Activated T-cell treated with anti-CD3 and anti-CD28 coated beads, Interleukin-2, amount 50 U/mL, for 1 hour (primary cell): ENCODE measurements at places on chromosomes 3 and 15.

DNA sequence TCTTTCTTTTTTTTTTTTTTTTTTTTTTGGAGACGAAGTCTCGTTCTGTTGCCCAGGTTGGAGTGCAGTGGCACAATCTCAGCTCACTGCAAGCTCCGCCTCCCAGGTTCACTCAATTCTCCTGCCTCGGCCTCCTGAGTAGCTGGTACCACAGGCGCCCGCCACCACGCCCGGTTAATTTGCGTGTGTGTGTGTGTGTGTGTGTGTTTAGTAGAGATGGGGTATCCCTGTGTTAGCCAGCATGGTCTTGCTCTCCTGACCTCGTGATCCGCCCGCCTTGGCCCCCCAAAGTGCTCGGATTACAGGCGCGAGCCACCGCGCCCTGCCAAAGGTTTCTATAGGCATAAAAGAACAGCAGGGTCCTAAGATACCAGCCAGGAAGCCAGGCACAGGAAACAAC, 261.0 kb upstream of the CCDC54 start:
- DNase-seq, result no peak

GRCh38 chr3:49883998-49884397, 14.3 kb upstream of the CAMKV start:
- DNase-seq, result no peak

GRCh38 chr3:32121137-32121536, 14.7 kb downstream of the GPD1L start:
- no peak for DNase-seq

DNA sequence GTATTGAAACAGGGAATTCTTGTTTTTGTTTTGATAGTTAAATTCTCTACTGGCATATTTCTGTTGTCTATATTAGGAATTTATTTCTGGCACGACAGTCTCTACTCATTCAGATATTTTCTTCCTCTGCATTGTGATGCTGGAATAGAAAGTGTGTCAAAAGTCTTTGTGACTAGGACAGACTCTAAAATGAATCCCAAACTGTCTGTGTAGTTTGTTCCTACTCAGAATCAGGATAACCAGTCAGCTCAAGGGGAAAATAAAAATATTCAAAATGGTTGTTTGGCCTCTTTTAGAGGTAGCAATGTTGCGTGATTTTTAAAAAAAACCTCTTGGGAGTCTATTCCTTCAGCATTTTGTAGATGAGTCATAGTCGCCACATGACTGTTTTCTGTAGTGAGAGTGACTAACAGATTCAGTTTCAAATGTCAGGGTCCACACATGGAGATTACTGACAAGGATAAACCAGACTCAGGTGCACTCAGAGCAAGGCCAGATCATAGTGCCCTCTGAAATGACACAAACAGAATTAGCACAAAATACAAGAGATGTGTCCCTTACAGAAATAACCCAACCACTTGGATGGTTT, 13.1 kb downstream of the SLC7A14 start:
- no peak for DNase-seq

GRCh38 chr15:40060236-40060961, 21.4 kb upstream of the SRP14 start:
- DNase-seq, result no peak

DNA sequence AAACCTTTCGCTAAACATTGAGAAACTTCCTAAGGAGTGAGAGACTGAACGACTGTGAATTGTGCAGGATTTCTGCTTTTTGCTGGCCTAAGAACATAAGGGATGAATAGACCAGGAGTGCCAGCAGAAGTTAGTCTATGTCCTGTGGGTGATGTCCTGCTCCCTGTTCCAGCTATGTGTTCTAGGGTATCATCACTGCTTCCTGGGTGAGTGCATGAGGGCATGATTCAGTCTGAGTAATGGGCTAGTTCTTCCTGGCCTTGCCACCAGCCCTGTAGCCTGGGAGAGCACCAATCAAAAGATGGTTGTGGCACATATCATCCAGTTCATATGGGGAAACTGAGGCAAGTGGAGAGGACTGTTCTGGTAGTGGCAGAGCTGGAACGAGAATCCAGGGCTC, 153.9 kb upstream of the TPM1 start:
- no peak for DNase-seq

DNA sequence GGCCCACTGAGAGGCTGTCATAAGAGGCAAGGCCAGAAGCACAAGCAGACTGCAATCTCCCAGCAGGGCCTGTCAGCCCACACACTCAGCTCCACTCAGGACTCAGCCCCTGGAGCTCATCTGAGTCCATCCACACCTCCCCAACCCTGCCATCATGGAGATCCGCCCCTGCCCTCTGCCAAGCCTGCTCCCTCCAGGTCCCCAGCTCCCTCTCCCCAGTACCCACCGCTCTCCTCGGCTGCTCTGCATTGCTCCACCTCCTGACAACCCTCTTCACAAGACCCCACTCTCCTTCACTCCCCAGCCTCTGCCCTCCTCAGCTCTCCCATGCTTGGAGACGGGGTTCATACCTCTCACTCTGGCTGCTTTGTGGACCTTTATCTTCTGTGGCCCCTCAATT, 11.1 kb downstream of the POC1A start:
- DNase-seq, result no peak

DNA sequence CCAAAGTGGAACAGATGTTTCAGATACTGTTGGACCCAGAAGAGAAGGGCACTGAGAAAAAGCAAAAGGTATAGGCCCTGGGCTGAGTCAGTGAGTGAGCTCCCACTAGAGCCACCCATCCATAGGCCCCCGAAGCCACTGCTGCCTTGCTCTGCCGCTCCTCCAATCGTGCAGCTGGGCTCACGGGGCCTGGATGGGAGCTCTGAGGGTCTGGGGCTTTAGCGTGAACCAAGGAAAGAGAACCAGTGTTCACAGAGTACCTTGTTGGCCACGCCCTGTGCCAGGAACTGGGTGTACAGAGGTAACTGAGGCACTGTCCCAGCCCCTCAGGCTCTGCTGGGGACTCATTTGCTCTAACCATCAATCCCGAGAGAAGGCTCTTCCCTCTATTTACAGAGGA, 4.7 kb downstream of the UNC45A start:
- no peak for DNase-seq

GRCh38 chr15:38086611-38087010, 152.2 kb downstream of the TMCO5A start:
- no peak for DNase-seq

DNA sequence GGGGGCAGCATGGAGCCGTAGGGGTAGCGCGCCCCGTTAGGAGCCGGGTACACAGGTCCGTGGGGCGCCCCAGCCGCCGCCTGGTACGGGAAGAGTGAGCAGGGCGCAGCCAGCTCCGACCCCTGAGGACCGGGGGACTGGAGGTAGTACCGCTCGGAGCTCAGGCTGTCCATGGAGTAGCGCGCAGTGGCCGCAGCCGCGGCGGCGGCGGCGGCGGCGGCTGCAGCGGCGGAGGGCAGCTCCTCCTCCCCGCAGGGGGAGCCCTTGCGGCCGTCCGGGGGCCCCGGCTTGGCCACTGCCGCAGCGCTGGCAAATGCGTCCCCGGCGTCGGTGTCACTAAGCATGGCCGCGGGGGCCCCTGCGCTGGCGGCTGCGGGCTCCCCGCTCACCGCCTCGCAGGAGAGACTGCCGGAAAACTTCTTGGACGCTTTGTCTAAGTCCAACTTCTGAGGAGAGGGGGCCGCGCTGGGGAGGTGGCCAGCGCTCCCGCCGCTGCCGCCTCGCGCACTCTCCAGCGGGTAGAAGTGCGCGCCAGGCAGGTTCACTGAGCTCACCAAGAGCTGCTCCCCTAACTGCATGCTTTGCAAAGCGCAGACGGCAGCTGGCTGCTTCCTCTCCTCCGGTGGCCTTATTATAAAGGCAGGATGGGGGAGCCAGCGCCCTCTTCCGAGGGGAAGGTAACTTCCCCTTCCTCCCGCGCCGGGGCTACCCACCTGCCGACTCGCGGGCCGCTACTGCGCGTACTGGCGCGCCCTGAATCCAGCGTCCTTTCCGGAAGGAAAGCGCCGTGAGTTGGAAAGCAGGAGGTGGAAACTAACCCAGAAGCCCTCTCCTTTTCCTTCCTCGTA, at the start of gene EOMES:
EOMES (minus strand) TSS at position 607 of the 848 bp plus-strand sequence; CDS start at position 578, 29 bp downstream.
- DNase-seq, result peak; percentile 75

GRCh38 chr3:182081096-182081495, 369.4 kb downstream of the SOX2 start:
- DNase-seq, result no peak

DNA sequence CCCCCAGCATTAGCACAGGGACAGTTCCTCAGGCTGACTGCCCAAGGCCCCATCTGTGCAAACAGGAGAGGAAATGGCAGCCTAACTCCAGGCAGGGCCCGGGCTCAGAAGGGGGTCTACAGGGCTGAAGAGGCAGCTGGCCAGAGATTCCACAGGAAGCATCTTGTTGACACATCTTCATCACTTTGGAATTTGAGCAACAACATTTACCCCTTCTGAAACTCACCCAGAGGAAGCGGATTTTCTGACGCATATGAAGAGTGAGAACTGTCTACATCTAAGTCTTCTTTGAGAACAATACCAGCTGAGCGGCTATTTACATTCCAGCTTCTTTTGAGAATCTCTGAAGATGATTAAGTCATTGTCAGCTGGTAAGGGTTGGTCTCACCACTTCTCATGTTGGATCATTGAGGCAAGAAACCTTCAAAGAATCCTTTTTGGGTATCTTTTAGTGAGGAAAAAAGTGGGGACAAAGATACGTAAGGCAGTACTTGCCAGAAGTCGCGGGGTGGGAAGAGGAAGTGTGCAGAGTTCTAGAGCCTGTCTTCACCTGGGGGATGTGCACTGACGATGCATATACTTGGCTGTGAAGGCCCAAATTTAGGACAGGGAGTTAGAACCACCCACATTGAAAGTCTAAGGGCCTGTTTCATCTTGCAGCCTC, 25.4 kb upstream of the SRP14 start:
- no peak for DNase-seq

DNA sequence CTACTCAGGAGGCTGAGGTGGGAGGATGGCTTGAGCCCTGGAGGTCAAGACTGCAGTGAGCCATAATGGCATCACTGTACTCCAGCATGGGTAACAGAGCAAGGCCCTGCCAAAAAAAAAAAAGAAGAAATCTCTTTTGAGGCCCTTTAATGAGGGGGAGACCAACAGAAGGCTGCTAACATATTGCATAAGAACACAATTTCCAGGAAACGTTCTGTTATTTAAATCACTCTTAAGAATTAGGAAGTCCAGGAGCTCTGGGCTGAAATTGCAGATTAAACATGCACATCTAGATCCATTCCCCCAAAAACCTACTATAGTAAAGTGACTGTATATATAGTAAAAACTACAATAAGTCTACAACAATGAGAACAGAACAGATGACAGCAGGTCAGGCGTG, 16.1 kb upstream of the BLM start:
- DNase-seq, result no peak

DNA sequence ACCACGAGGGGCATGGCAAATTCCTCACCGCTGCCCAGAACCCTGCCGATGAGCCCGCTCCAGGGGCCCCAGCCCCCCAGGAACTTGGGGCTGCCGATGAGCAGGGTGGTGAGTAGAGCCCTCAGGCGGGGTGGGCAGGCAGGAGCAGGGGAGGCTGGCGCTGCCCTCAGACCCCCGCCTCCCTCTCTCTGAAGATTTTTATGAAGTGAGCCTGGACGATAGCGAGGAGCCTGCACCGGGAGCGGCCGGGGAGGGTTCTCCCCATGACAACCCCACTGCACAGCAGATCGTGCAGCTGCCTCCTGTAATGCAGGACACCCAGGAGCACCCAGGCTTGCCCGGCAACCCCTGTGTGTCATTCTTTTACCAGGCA, 56.7 kb upstream of the UBE2Q2 start:
- DNase-seq, result no peak

DNA sequence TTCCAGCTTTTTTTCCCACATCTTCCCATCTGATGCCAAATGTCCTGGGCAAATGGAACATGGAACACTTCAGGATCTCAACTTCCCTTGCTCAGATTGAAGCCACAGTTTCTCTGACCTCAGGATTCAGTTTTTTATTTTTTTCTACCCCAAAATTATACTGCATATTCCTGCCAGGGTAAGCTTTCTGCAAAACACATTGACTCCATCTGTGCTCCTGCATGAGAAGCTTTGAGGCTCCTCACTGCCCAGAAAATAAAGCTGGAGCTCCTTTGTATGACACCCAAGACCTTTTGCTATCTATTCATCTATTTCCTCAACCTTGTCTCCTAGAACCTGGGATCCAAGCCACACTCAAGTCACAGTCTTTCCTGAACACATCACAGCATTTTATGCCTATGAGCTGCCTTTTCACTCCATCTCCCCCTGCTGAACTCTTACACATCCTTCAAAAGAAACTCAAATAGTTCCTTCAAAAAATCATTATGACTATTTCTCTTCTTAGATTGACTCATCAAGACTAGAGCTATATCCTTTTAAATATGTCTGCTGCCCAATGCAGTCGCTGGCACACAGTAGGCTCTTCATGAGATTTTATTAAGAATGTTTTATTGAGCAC, 57.4 kb upstream of the PSMD6 start:
- DNase-seq, result no peak

DNA sequence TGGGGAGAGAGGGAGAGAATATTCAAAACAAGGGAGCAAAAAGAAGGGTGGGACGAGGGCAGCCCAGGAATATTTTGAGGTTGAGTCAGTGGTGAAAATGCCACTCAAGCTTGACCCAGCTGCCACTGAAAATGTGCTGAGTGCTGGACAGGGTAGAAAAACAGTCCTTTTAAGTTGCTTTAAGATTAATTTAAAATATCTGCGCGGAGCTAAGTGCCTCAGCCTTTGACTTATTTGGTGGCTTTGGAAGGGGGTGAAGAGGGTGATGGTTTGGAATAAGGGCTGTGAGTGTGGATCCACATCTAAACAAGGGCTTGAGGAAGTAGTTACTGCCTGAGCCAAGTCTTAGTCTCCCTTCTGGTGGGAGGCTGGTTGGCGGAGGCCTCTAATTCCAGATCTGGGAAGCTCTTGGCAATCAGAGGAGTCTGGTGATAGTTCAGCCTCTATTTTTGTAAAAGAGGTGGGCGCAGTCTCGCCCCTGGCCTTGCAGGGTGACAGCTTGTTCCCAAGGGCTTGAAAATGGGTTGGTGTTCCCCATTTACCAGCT, 280.8 kb upstream of the ROPN1 start:
- DNase-seq, result no peak

- DNase-seq, result no peak
These were observed 29.6 kb upstream of the CP start for GRCh38 chr3:149251186-149251585.

DNA sequence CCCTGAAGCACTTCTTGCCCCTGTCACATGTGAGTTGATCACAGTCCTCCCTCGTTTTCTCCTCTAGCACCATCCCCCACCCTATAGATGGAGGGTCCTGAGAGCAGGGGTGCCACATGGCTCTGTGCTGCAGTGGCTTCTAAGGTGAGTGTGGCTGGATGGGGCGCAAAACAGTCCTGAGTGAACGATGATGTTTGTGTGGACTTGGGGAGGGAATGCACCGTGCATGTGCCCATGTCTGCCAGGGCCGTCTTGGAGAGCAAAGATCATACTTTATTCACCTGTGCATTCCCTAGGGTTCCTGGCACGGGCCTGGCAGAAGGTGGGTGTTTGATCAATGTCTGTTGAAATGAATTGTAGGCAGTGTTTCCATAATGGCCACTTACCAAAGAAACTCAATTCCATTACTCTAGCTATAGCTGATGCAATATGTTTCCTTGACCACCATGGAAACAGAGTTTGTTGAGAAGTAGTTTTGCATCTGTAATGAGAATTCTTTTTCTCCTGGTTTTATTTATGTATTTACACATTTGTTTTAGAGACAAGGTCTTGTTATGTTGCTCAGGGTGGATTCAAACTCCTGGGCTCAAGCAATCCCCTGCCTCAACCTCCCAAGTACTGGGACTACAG, 58.0 kb downstream of the ABTB1 start:
- DNase-seq, result no peak

GRCh38 chr15:59321000-59321689, 51.5 kb downstream of the MYO1E start:
- DNase-seq, result no peak

- DNase-seq, result no peak
These were observed 280.6 kb downstream of the ARRDC4 start for GRCh38 chr15:98241032-98241554.
